Activated CD4-positive, CD25-positive, alpha-beta regulatory T cell treated with anti-CD3 and anti-CD28 coated beads, Interleukin-2, amount 50 U/mL, for 72 hours (primary cell): ENCODE measurements at places on chromosomes 12 and 14.
A peak's percentile ranks its signal among the peaks of the same experiment; 100 is the strongest.

DNA sequence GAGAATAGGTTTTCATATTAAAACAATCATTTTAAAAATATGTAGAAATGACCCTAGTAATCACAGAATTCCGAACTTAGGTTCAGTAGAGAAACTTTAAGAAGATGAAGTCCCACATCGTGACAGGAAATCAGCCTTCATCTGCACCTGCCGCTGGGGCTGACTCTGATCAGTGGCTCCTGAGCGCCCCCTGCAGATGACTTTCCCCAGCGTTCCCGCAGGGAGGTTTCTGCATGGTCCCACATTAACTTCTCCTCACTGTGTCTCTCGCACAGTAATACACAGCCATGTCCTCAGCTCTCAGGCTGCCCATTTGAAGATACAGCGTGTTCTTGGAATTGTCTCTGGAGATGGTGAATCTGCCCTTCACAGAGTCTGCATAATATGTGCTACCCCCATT, 1131.1 kb downstream of the TMEM121 start:
- DNase-seq, result peak; percentile 69

GRCh38 chr12:52090291-52090690, 10.8 kb downstream of the SMIM41 start:
- DNase-seq, result no peak

DNA sequence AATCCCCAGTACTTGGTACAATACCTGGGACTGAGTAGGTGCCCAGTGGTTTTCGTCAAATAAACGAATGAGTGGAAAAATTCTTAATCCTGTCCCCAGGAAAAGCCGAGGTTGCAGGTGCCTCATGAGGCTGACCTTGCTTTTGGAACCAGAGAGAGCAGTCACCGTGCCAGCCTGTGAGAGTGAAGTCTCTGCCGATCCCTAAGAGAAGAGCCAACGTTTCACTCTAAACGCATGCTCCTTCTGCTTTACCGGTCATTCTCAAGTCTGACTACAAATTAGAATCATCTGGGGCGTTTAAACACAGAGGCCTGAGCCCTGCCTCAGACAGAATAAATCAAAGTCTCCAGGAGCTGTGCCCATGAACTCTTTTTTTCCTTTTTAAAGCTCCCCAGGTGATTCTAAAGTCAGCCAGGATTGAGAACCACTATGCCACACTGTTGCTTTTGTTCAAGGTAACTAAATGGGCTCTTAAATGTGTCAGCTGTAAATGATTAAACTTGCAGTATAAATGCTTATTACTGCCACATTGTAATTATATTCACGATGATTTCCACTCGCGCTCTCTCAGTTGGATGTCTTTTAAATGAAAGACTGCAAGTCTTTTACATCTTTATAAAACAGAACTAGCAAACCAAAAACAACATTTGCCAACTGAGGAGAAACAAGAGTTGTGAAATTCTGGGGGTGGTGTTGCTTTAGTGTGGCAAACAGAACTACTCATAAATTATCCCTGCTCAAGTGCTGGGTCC, 26.9 kb downstream of the TCP11L2 start:
- no peak for DNase-seq

- no peak for DNase-seq
Measured at GRCh38 chr12:41512497-41512896, 324.4 kb downstream of the PDZRN4 start.

- DNase-seq, result no peak
Measured at GRCh38 chr12:31588976-31589375, 2.0 kb downstream of the DENND5B start.

DNA sequence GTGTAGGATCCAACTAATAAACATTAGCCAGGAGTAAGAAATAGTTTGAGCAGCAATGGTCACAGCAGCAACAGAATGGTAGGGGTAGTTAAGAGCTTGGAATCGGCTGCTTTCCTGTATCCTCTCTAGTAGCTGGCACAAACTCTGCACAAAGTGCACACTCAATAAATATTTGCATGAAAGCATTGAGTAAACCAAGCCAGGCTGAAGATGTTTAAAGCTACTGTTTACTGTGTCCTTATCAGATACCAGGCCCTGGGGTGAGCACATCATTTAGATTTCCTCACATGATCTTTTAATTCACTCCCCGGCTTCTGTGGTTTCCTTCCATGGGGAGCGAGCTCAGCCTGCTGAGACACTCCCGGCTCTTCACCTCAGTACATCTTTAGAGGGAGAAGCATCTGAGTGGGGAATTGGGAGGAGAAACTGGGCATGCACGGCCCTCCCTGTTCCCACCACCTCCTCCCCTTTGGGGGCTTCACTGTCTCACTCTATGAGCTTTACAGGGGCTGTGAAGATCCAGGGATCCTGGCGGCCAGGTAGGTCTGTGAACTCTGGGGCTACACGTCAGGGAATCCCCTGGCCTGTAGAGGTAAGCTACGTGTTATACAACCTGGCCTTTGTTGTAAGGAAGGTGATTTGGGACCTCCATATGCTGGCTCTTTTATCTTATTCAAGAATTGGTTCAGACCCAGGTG, 107.2 kb upstream of the VASH1 start:
- no peak for DNase-seq

GRCh38 chr14:93528884-93529558, 98.3 kb downstream of the UNC79 start:
- DNase-seq, result no peak

DNA sequence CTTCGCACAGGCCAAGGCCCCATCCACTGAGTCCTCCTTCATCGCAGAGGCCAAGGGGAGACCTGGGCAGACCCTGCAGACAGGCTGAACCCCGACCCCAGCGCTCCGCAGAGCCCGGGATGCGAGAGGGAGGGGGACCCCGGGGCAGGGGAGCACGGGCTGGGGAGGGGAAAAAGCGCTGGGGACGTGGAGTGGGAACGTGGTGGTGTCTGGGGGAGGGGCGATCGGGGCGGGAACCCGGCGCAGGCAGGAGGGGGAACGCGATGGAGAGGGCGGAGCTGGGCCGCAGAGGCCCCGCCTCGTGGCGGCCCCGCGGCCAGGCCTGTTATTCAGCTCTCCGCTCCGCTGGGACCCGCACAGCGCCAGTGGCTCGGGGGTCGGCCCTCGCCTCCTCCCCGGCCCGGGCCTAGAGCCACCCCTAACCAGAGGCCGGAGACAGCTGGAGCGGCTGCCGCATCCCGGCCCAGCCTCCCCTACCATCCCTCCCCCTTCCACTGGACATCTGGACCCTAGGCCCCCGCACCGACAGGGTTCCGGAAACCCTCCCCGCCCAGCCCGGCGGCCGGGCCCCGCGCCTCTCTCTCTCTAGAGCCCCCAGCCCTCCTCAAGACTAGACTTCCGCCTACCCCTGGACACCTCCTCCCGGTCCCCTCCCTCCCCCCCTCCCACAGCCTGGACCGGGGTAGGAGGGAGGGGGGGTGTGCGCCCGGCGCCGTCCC, at the start of gene ARHGEF25:
Gene ARHGEF25, plus strand, starts transcription at position 328 of the 719 bp plus-strand sequence. CDS start 460 bp downstream, outside the sequence.
- DNase-seq, result peak; percentile 56

- no peak for DNase-seq
Measured at GRCh38 chr14:104999361-104999760, 13.8 kb downstream of the CLBA1 start.

GRCh38 chr12:49588721-49589516, 16.5 kb downstream of the FAM186B start:
- no peak for DNase-seq

GRCh38 chr14:104332634-104333270, 194.4 kb downstream of the KIF26A start:
- no peak for DNase-seq

- DNase-seq, result no peak
Measured at GRCh38 chr12:51013441-51013840, 12.7 kb downstream of the SLC11A2 start.

DNA sequence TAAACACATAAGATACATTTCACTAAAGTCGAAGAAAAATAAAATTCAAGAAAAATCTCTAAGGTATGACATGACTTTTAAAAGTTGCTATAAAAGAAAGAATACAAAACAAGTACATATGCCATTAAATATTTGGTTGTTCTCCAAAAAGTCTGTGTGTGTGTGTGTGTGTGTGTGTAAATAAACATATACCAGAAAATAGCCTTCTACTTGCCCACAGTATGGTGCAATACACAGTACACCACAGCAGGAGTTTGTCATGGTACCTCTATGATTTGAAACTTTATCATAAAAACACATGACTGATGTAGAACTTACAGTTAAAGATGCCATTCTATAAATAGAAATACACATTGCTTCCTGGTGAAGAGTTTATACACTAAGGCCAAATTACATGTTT, 692.7 kb upstream of the MGAT4C start:
- DNase-seq, result no peak

- DNase-seq, result peak; percentile 82
Measured at GRCh38 chr14:103292426-103293374, 41.3 kb upstream of the EIF5 start.

GRCh38 chr12:111807232-111807631, 34.8 kb upstream of the MAPKAPK5 start:
- DNase-seq, result no peak

- DNase-seq, result no peak
Measured at GRCh38 chr12:89427508-89428156, 75.3 kb upstream of the DUSP6 start.

DNA sequence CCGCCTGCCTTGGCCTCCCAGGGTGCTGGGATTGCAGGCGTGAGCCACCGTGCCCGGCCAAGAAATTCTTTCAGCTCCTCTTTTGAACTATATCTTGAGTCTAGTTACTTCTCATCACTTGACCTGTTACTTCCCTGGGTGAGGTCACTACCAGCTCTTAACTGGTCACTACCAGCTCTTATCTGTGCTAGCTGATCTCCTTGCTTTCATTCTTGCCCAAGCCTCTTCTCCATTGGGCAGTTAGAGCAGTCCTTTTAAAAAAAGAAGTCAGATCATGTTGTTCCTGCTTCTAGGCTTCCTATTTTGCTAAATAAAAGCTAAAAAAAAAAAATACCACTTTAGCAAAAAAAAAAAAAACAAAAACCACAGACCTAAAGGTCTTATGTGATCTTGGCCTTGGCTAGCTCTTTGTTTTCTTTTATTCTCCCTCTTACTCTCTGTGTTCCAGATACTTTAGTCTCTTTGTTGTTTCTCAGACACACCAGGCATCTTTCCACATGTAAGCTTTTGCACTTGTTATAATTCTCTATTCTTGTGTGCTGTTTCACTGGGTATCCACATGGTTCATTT, 63.5 kb downstream of the RAD51B start:
- no peak for DNase-seq

GRCh38 chr14:106291626-106292025, 765.2 kb downstream of the TMEM121 start:
- no peak for DNase-seq

GRCh38 chr14:85533861-85534291, 3.9 kb downstream of the FLRT2 start:
- DNase-seq, result no peak

- no peak for DNase-seq
Measured at GRCh38 chr12:124581307-124582107, 14.1 kb upstream of the NCOR2 start.

DNA sequence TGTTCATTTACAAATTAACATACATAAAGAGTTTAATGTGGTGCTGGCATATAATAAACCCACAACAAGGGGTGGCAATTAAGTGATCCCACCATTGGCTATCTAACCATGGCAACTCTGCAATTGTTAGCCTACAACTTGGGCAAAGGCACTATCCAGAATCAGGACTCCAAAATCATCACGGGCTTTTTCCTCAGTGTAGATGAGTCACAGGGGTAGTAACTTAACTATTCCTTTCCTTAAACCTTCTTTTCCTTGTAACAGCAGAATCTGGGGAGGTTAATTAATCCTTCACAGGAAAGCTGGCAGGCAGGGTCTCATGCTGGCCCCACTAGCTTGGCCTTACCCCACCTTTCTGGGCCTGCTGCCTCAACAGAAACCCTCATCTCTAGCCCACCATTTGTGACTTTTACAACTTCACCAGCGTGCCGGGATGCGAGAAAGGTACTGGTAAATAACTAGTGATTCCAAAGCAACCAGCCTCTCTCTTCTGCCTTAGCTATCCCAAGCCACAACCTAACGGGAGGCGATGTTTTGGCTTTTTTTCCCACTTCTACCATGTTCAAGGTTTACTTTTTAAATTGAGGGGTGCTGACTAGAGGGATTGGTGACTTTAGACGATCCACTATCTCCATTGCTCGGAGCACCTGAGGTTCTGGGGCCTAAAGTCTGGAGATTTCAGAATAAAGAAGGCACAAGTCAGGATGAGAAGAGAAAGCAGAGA, 744 bp downstream of the ATP5MC2 start:
- no peak for DNase-seq

- DNase-seq, result no peak
Measured at GRCh38 chr12:26338586-26339572, 143.5 kb downstream of the SSPN start.
